ENCODE measurements at places on chromosomes 7 and 10. TPM values are rescaled to one million over a fixed set of nuclear protein-coding genes. Genes with fewer than 3 reads are reported as not detected.

Gene HTR5A
- not detected for total RNA-seq

Gene PHKG1
- total RNA-seq: 3.8 TPM

Gene SCART1
- 1.6 TPM for total RNA-seq

DNA sequence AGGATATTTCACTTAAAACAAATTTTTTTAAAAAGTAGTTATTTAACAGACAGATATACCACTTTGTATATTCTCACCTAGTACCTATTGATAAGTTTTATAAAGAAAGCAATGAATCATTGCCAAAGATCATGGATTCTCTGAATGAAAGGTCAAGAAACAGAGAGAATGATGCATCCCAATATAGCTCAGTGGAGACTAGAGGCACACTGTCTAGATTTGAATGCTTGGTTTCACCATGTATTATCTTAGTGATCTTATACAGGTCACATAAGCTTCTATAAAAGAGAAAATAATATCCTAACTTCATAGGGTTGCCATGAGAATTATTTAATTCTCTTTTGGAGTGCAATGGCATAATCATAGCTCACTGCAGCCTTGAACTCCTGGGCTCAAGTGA lies 87.0 kb upstream of the LRRN3 start:
- no peak for DNase-seq

DNA sequence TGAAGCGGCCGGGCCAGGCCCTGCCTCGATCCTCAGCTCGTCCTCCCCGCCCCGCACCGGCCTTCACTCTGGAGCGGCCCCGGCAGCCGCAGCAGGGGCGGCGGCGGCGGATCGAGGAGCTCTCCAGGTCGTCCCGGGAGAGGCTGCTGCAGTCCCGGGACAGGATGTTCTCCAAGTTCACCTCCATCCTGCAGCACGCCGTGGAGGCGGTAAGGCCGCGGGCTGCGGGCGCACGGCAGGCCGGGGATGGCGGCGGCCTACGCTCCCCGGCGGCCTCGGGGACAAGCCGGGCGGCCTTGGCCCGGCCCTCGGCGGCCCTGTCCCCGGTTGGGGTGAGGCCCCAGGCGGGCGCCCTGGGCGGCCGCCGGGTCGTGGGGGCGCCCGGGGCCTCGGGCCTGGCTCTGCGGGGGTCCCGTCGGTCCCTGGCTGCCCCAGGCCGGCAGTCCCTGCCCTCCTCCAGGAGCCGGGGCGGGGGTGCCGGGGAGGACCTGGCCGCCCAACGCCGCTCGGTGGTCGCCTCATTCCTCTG lies 399 bp downstream of the FHIP2A start:
- no peak for DNase-seq
